Epithelial cell of esophagus (primary cell): ENCODE measurements at places on chromosomes 2 and 18.

GRCh38 chr2:10430886-10431622 is 17.1 kb downstream of the ODC1 start:
- no peak for DNase-seq

- DNase-seq = peak; percentile 48
Observed at GRCh38 chr2:197113275-197113711, 186.8 kb upstream of the PGAP1 start.

- DNase-seq = no peak
Observed at GRCh38 chr2:74985978-74986609, 27.7 kb downstream of the POLE4 start.

- no peak for DNase-seq
Observed at GRCh38 chr2:49812730-49813129, 658.4 kb upstream of the FSHR start.

DNA sequence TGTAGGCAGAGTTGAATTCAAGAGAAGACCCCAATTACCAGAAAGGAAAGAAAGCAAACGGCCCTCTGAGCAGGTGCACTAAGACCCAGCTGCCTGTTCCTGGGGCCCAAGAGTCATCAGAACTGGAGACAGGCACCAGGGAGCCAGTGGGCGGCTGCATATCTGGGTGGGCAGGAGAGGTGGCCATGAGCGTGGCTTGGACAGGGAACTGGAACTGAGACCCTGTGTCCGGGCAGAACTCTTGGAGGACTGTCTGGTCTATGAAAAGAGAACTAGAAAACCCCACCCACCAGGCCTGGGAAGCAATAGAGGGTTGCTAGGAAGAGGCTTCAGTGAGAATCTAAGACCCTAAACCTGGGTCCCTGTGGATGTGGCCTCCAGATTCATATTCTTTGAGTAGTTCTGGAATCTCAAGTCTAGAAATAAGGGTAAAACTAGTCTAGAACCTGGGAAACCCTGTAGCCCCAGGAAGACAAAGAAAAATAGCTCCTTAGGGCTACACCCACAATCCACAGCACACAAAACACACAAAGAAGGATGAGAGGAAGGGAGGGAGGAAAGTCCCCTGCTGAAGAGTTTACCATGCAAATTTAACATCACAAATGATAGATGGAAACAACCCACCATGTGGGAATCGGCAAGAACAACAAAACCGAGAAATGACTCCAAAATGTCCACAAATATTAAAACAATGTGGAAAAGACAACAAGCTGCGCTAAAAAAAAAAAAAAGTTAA is 147.0 kb downstream of the HDAC4 start:
- DNase-seq = no peak

DNA sequence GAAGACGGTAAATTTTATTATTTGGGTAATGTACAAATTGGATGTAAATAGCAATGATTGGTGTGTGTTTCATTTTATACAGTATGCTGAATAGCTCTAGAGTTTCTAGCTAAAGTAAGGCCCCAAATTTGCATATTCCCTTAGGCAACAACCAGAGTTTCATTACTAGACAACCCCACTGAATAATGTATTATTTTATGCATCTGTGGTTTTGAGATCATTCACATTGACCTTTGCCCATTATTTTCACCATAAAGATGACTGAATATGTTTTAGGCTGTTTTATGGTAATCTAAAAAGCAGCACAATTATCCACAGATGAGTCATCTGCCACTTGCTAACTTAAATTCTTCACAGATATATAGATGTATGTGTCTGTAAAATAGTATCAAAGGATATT is 44.5 kb upstream of the C2orf74 start:
- DNase-seq = no peak

DNA sequence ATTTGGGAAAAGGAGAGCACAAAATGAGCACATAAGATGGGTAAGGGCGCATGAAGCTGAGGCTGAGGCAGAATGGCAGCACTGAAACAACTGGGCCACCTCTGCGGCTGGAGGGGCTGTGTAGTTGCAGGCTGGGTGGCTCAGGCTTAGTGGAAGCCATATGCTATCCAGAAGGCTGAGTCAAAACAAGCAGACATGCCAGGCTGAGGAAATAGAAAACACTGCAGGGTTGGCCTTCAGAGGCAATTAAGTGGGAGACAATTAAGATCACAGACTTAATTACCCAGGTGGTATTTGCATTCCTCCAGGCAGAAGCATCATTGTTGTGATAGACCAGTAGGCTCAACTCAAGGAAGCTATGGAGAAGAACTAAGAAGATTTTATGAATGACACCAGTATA is 11.4 kb upstream of the XPO1 start:
- DNase-seq = no peak

DNA sequence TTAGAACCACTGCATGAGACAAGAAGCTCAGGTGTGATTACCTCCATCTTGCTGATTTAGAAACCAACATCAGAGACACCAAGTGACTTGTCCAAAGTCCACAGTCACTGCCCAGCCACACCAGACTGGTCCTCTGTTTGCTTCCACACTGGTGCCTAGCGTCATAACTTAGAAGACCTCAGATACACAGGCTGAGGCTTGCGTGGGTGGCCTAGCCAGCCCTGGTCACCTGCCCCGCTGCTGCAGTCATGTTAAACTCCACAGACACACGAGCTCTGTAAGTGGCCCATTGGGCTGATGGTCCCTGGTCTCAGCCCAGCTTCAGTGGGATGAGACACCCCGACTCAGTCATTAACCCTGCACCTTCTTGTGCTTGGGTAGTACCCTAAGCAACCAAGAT is 47.1 kb downstream of the CNGA3 start:
- no peak for DNase-seq

DNA sequence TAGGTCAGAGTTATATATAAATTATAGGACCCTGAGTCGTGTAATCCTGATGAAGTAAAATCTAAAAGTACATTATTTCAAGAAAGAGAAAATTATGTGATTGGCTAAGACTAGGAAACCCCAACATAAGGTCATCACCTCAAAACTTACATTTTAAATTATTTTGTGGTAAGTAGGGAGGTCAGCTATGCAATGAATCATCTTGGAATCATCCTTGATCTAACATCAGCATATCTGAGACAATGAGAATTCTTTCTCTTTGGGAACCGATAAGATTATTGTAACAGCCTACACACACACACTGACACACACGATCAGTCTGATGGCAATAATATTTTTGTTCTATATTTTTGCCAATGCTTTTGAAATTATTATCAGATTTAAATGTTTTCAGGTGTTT is 904.8 kb upstream of the CHAC2 start:
- DNase-seq = peak; percentile 12

- DNase-seq = no peak
Observed at GRCh38 chr2:157364257-157364974, 38.8 kb upstream of the ERMN start.

- DNase-seq = no peak
Observed at GRCh38 chr2:241654551-241654950, 17.1 kb downstream of the ATG4B start.

DNA sequence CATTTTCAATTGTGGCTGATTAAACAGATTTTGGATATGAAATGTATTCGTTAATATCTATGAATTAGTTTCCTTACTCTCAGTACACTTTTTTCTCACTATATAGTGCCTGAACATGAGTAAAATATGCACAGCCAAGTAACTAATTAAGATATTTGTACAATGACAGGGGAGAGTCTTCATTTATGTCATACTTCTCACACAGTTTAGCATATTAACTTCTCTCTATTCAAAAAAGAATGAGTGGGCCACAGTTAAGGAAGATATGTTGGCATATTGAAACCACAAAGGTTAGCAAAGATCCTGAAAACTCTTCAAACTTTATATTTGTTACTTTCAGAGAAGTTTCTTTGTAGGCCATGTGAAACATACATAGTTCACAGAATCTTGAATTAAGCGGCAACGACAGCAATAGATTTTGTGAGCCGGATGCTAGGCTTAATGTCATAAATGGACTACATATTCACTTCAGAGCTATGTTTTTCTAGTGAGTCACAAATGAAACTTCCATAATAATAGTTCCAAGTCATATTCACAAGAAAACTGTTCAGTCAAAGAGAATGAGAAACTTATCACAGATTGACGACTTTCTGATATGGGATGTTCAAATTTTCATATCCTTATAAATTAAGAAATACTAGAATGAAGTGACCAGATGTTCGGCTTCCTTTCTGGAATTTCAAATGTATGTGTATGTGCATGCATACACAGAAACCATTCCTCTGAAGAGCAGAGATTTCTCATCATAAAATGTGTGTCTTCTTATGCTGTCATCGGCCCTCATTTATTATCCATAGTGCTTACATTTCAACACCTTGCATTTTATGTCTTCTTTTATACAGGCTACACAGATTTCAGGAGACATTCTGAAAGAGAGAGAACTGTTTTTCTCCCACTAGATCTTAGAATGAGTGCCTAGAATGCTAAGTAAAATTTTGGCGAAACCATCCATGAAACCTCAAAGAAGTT is 584.0 kb downstream of the SATB2 start:
- no peak for DNase-seq

- peak; percentile 41 for DNase-seq
Observed at GRCh38 chr2:237563816-237564215, 2.6 kb upstream of the PRLH start.

DNA sequence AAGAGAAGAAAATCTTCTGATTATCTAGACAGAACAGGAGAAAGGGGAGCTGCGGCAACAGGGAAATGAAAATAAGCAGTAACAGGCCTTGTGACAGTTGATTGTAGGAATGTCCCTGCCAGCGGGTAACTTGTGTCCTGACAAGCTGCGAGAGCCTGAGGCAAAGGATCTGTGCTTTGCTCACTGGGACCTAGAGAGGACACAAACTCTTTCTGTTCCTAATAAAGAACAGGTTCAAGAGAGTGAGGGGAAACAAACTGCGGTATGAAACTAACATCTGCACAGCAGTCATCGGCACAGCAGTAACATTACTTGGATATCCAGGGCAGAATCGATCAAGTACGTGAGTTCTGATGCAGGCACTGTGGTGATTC is 103.7 kb upstream of the THOC1 start:
- peak; percentile 2 for DNase-seq

DNA sequence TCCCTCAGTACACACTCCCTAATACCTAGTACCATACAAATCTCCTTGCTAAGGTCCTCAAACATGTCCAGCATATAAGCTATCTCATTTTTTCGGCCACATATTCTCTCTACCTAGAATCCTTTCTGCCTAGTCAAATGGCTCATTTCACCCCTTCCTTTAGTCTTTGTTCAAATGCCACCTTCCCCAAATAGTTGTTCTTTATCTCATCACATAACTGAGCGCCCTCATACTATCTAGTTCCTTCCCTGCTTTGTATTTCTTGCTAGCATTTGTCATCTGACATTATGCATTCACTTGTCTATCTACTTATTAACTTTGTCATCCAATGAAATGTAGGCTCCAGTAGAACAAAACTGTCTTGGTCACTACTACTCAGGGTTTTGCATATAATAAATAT is 35.5 kb downstream of the RPRD1A start:
- DNase-seq = no peak

DNA sequence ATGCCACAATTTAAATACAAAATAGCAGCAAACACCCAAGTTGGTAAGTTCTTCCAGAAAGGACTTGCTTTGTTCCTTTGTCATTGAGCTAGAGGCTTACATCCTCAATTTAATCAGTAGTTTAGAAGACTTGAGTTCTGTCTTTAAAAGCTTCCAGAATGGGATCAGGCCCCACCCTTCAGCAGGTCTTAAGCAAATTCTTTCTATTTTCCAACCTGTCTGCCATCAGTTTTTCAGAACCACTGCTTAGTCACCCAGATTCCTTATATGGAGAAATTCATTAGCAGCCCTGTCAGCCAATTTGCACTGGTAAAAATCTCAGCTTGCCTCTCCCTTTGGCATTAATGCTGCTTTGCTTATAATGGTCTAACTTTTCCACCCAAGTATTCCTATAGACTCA is 263.6 kb upstream of the HNMT start:
- no peak for DNase-seq

DNA sequence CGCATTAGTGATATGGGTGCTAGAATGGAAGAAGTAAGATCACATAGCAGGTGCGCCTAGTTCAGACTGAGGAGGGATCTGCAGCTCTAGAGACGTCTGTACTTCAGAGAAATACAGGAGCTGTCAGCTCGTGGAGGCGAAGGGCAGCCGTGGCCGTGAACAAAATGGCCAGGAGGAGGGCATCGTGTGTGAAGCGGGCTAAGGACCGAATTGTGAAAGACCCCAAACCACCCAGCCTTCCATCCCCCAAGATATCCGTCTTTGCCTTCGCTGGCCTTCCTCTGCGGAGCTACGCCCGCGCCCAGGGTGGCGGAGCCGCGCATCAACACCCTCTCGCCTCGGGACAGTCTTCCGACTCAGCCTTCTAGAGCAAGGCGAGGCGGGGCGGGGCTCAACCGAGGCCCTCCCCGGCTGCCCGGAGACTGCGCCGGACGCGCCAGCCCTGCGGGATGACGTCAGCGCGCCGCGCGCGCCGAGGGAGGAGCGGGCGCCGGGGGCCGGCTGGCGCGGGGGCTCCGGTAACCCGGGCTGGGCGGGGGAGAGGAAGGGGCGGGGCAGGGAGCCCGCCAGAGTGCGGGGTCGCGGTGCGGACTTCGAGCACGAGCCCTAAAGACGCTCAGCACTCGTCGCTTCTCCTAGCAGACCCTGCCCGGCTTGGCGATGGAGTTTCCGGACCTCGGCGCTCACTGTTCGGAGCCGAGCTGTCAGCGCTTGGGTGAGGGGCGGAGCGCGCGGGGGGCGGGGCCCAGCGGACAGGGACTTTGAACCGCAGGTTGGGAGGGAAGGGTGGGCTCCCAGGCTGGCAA is at the start of gene ZFAND2B:
Gene ZFAND2B, plus strand, starts transcription at position 455 of the 806 bp plus-strand sequence. Its CDS starts 206 bp downstream, at position 661.
- DNase-seq = peak; percentile 95

- DNase-seq = peak; percentile 76
Observed at GRCh38 chr2:159146996-159147666, 139.4 kb downstream of the WDSUB1 start.

GRCh38 chr2:231715499-231715837 is 7.1 kb downstream of the PTMA start:
- no peak for DNase-seq

GRCh38 chr2:213247566-213247965 is 36.7 kb upstream of the SPAG16 start:
- DNase-seq = no peak

GRCh38 chr18:23258566-23259469 is 123.5 kb downstream of the CABLES1 start:
- DNase-seq = no peak

DNA sequence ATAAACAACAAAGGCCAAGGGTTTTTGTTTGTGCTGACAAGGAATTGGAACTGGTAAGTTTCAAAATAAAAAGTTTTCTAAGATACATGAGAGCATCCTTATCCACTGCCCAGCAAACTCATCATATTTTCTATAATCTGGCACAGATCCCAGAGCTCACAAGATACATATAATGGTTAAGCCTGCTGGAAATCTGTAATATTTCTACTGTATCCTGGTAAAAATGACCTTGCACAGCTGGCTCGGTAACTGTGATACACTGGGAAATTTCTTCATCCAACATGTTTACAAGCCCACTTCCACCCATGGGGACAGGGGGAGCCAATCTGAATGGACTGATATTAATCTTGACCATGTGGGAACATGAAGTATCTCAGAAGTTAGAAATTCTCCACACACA is 425.4 kb upstream of the MMADHC start:
- DNase-seq = no peak

GRCh38 chr2:200770847-200771246 is 40.9 kb upstream of the BZW1 start:
- DNase-seq = peak; percentile 52
